ENCODE measurements at places on chromosomes 3 and 15.

DNA sequence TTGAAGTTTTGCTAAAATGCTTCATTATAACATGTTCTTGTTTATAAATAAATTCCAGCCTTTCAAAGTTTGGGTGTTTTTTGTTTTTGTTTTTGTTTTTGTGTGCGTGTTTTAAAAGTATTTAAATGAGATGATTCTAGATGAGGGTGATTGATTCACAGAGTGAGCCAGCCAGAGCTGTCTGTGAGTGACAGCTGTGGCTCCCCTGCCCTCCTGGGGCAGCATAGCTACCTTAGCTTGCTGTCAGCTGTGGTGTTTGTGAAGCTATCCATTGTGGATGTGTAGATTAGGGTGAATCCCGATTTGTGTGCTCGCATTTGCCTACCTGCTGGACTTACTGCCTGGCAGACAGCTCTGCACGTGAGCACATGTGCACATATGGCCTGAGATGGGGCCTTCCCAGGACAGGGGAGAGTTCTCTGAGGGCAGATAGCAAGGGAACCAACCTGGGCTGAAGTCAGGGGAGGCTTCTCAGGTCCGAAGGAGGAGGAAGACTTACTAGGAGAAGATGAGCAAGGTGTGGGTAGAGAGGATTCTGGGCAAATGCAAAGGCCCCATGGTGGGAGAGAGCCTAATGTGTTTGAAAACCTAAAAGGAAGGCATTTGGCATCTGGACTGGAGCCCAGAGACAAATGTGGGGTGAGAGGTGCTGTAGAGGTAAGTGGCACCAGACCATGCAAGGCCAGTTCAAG is 124.2 kb downstream of the EEFSEC start:
- DNase-seq = no peak

GRCh38 chr3:156598413-156598812 is 43.5 kb upstream of the SSR3 start:
- DNase-seq = no peak

DNA sequence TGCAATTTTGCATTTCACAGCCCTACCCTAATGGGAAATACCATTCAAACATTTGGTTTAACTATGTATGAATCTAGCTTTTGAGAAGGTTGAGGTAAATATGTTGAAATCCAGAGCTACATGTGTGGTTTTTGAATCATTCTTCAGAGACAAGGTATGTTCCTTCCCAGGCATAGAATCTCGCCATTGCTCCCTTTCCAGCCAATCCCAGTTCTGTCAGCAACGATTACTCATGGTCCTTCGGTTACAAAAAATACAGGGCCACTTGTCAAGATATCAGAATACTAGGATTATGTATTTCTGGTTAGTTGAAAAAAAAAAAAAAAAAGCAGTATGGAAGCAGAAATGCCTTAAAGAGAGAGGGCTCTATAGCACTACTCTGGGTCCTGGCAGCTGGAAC is 182.4 kb downstream of the RBMS3 start:
- DNase-seq = no peak

DNA sequence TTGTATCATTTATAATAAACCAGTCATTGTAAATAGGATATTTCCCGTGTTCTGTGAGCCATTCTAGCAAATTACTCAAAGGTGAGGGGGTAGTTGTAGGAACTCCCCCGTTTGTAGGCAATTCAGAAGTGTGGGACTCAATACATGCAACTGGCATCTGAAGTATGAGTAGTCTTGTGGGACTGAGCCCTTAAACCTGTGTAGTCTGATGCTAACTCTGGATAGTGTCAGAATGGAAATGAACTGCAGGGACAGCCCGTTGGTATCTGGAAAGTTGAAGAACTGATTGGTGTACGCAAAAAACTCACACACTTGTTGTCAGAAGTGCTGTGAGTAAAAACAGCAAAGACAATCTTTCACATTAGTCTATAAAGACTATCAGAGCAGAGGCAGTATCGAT is 32.6 kb downstream of the HERC1 start:
- DNase-seq = no peak

GRCh38 chr15:71508081-71508682 is 302.2 kb upstream of the NR2E3 start:
- no peak for DNase-seq
